ENCODE measurements at places on chromosomes 3 and 15. TPM values are rescaled to one million over a fixed set of nuclear protein-coding genes. Genes with fewer than 3 reads are reported as not detected.

Gene ZNF80
- polyA plus RNA-seq = not detected

Gene KLHL6
- 2.1 TPM for polyA plus RNA-seq

Gene ITIH1
- not detected for polyA plus RNA-seq

Gene TMEM44
- polyA plus RNA-seq = 15.5 TPM

Gene GUCA1C
- not detected for polyA plus RNA-seq

Gene TM4SF18
- not detected for polyA plus RNA-seq

Gene CYP8B1
- polyA plus RNA-seq = not detected

DNA sequence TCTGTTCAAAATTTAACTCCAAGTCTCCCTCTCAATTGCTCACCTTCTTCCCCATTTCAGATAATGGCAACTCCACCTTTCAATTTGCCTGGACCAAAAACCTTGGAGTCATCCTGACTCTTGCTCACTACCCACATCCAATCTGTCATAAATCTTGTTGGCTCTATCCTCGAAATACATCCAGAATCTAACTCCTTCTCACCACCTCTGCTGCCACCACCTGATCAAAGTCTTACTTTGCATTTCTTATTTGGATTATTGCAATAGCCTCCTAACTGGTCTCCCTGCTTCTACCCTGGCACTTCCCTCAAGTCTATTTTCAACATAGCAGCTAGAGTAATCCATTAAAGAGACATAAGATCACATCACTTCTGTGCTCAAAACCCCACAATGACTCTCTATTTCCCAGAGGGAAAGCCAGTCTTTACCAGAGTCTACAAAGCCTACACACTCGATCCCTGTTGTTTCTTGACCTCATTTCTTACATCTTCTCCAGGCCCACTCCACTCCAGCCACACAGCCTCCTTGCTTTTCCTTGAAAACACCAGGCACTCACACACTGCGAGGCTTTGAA, 86.6 kb downstream of the GPR156 start:
- no peak for DNase-seq

- no peak for DNase-seq
These were observed 29.1 kb upstream of the MTMR10 start for GRCh38 chr15:31020542-31020941.

- no peak for DNase-seq
These were observed 87.2 kb downstream of the OPA1 start for GRCh38 chr3:193680220-193680619.

- DNase-seq = no peak
These were observed 427.8 kb upstream of the MCTP2 start for GRCh38 chr15:93803421-93804152.

- DNase-seq = no peak
These were observed 17.3 kb downstream of the GTPBP8 start for GRCh38 chr3:113008117-113008516.

GRCh38 chr3:59609657-59610348, 560.0 kb upstream of the CFAP20DC start:
- no peak for DNase-seq

GRCh38 chr15:77568973-77569728, 63.6 kb downstream of the LINGO1 start:
- DNase-seq = peak; percentile 46

GRCh38 chr15:62469874-62470688, 305.0 kb upstream of the C2CD4B start:
- DNase-seq = no peak

DNA sequence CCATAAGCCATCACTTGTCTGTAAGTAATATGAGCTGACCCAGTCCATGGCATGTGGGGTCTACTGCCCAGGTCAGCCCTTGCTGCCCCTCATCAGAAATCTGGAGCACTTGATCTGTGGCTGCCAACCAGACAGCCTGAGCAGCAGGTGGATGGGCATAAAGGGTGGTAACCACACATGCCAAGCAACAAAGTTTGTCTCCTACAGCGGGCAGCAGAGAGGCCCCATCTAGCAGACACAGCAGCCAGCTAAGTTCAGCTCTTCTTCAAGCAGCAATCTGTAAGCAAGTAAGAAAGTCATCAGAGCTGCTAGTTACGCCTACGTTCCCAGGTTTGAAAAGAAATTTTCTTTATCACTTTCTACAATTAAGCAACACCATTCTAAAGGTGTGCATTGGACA, 27.9 kb downstream of the CHCHD4 start:
- no peak for DNase-seq

DNA sequence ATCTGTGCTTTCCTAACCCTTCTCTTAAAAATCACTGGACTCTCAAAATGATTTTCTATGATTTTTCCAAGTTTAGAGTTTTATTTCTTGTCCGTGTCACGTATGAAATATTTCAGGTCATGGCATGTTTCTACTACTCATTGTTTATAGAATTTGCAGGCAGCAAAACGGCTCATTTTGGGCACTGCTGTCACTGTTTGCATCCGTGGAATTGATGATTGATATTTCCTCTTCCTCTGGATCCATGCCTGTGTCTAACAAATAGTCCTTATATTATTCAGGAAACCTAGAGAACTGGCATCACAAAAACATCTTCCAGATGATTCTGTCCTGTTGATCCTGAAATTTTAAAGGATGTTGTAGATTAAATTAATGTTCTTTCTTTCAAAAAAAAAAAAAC, 47.6 kb downstream of the LARS2 start:
- no peak for DNase-seq

DNA sequence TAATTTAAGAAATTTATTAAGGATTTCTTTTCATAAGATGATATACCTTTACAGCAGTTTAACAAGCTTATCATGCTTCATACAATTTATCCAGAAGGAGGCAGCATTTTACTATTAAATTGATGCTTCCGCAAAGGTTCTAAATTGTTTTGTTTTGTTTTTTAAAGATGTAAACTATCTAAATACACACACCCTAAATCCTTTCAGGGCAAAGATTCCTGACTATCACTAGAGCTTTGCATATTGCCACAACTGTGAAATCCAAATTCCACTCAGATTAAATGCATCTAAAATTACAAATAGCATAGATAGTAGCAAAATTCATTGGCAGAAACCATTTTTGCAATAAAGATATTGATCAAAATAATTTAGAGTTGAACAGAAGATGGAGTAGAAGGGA, 44.5 kb upstream of the CCNL1 start:
- no peak for DNase-seq

GRCh38 chr3:127045435-127046045, 62.6 kb downstream of the PLXNA1 start:
- DNase-seq = no peak

- DNase-seq = no peak
These were observed 3.6 kb upstream of the SH2D7 start for GRCh38 chr15:78088773-78089080.

DNA sequence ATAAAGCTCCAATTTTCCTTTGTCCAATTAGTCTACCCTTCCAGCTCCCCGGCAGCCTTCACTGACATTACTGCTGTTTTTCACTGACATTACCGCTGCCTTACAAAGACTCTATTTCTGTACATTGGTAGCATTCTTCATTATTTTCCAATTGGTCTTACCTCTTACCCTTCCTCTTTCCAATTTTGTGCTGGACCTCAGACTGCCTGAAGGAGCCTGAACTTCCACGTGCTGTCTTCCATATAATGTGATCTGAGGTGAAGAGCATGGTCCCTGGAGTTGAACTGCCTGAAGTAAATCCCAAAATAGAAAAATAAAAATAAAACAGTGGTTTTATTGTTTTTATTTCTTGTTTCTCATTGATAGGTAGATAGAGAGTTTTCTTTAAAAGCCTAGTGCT, 9.2 kb upstream of the TNIK start:
- DNase-seq = no peak

DNA sequence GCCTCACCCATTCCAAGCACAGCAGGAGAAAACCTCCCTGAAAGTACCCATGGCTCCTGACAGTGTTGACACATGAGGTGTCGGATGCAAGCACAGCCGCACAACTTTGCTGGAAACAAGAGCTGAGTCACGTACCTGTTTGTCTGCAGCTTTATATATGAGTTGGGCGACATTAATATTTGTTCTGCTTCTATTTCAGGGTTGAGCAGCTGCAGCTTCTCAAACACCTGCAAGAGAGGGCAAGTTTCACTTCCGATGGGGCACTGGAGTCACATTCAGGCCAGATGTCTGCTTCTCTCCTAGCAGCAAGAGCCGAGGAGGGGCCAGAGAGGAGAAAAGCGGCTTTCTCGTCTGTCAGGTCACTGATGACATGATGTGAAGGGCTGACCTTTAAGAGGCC, 88.0 kb downstream of the NUP210 start:
- no peak for DNase-seq

GRCh38 chr15:78321041-78321570, 19.0 kb upstream of the CRABP1 start:
- DNase-seq = no peak

DNA sequence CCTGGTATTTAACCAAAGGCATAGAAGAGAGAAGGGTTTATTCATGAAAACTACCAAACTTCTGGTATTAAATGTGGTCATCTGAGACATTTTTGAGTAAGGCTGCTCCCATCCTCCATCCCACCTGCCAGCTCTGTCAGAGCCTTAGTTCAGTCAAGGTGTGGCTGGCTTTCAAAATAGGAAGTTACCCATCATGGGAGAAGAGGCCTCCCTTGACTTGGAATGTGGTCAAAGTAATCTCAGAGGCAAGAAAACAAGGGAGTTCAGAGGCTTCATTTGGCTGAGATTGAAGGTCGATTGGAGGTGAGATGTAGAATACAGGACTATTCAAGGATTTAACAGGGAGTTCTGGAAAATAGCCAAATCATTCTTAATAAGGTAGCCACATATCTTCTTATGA, 540.4 kb upstream of the ARRDC4 start:
- DNase-seq = no peak

- no peak for DNase-seq
These were observed 232.1 kb upstream of the GOLIM4 start for GRCh38 chr3:168327856-168328255.

DNA sequence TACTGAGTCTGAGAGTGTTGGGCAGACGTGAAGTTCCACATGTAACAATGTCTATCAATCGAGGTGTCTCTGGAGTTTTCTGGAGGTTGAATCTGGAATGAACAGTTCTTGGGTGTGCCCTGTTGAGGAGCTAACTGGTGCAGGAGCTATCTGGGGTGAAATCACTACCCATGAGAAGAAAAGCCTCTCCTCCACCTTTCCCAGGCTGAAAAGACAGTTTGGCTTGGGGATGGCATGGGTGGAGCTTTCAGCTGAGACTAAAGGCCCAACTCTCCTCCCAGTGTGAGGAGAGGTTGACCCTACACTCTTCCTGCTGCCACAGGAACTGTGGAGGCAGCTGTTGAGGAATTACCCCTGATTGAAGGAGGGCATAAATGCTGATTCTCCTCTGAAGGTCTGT, 54.4 kb upstream of the LRRFIP2 start:
- peak; percentile 27 for DNase-seq

- DNase-seq = no peak
These were observed 56.6 kb upstream of the CHST2 start for GRCh38 chr3:143063018-143063417.

GRCh38 chr15:73872346-73872745, 1.0 kb upstream of the TBC1D21 start:
- DNase-seq = no peak

- no peak for DNase-seq
These were observed 23.7 kb downstream of the HACD2 start for GRCh38 chr3:123561188-123561587.

DNA sequence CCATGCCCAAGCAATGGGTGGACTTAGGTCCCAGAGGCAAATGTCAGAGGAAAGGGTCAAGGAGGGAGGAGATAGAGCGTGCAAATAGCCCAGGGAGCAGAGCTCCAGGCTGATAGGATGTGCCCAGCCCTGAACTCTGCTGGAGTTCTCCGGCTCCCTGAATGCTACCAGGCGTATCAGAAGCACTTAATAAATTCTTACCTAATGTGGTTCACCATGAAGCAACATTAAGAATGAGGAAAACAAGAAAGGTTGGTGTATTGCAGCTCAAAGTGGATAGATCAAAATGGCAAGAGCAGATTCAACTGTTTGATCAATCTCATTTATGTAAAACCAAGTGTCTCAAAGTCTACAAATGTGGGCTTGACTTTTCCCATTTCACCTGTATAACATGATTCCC, 38.3 kb downstream of the PXYLP1 start:
- no peak for DNase-seq

DNA sequence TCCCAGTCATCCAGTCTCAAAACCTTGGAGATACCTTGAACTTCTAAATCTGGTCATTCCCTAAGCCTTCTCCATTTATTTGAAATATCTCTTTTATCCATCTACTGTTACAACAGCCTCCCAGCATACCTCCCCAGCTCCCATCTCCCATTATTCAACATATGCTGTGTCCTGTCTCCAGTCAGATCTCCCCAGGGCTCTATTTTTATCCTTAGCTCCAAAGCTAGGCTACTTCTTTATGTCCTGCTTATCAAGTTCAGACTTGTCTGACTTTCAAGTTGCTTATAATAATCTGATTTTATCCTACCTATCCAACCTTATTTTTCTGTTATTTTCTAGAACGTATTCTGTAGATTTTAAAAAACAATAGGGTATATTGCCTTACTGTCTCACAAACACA, 44.2 kb downstream of the IQGAP1 start:
- no peak for DNase-seq

GRCh38 chr3:34863485-34863884, 775.8 kb upstream of the ARPP21 start:
- DNase-seq = no peak

DNA sequence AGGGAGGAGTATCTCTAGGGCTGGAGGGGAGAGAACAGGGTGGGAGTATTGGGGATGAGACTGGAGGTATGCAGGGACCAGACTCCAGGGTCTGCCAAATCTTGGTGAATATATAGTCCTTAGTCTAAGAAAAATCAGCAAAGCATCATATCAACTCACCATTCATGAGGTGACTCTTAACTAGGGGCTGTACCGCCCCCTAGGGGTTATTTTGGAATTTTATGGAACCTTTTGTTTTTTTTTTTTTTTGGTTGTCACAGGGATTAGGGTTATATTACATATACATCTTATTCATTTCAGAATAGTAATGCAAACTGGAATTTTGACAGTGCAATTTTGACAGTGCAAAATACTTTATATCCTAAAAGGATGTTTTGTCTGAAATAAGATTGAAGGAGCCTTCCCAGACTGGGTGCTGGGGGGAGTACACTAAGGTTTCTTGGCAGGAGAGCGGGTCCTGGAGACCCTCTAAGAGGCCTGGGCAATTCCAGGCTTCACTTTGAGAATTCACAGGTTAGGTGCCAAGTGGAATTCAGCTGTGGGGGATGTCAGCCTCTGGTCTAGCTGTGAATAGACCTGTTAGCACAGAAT, 7.5 kb downstream of the CMTM7 start:
- DNase-seq = peak; percentile 51

GRCh38 chr15:64024172-64025050, 21.9 kb downstream of the DAPK2 start:
- DNase-seq = no peak

All from K562 (cell line).